Stimulated activated CD8-positive, alpha-beta memory T cell treated with anti-CD3 and anti-CD28 coated beads, Interleukin-4, amount 100 ng/mL, for 1 hour (primary cell): ENCODE measurements at places on chromosomes 3 and 15.

DNA sequence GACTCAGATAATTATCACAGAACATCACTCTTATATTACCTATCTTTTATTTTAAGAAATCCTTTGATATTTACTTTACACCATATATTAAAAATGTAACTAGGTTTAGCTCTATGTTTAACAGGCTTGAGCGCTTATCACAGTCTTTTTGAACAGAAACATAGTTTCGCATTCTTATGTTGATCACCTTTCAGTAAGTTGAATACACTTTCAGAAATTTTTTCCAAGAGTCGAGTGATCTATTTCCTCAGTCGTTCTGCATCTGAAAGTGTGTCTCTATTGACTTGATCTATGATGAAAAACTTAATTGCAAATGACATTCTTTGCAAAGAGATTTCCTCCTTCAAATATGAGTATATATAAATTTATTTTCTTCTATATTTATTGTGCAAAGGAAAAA lies 516.6 kb upstream of the KCNMB2 start:
- no peak for DNase-seq

GRCh38 chr3:105497386-105497785 lies 130.7 kb downstream of the ALCAM start:
- no peak for DNase-seq

DNA sequence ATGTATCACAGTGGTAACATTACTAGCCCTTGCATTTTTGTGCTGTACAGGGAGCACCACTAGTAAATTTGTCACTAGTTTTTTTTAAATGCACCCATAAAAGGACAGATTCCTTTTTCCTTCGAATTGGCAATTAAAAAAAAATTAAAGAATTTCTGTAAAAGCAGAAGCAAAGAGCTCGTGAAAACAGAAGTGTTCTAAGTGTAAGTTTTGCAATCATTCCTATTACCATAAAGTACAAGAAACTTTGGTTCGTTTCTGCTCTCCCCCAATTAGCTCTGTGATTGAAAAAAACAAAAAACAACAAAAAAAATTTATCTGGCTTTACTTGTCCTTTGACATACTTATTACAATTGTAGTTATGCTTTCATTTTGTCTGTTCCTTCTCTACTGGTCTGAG lies 5.3 kb downstream of the SERP1 start:
- no peak for DNase-seq

GRCh38 chr15:74843445-74843828 lies 481 bp upstream of the ULK3 start:
- DNase-seq: no peak

DNA sequence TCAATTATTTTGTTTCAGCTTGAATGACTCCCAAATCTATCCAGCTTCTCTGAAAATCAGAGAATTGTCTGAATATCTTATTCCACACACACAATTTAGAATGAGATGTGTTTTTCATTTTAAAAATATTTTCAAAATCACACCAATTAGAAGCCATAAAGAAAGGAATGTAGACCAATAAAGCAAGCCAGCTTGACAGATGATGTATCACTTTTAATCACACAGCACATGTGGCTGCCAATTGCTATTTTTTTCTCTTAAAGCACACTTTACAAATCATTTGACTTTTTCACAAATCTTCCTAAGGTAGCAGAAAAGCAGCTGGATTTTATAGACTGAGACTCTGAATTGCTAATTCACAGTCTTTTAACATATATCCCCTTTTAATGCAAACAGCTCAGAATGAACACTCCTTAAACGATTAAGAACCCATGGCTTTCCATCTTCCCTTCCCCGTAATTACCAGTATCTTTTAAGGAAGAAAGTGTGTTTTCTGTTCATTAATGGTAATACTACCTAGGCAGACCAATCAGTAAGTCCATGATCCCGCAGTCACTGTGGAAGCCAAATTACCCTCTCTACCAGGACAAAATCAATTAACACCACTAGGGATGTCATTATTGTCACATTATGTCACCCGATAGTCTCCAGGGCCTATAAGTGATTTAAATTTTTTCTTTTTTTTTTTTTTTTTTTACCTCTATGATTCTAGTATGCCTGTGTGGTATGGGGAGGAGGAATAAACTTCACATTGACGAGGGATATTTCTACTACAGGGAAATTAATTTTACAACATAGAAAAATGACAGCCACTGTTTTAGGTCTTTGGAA lies 250.0 kb upstream of the VEPH1 start:
- DNase-seq: no peak

GRCh38 chr3:95595416-95596075 lies 1218.8 kb upstream of the EPHA6 start:
- no peak for DNase-seq

GRCh38 chr3:58065700-58066167 lies 57.5 kb downstream of the FLNB start:
- no peak for DNase-seq

- no peak for DNase-seq
Measured at GRCh38 chr3:45499529-45499928, 95.0 kb upstream of the LIMD1 start.

DNA sequence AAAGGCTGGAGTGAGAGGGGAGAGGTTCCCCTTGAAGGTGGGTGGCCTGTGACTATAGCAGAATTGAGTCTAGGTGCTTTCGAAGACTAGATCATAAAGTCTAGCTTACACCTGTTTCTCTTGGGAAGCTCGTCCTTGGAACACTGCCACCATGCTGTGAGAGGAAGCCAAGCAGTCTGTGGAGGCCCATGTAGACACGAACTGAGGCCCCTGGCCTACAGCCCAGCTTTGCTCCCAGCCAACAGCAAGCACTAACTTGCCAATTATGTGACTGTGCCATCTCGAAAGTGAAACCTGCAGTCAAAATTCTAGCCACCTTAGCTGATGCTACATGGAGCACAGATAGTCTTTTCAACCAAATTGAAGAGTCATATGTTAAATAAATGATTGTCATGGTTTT lies 190.5 kb upstream of the NECTIN3 start:
- DNase-seq: no peak

GRCh38 chr3:197880491-197881269 lies 69.3 kb upstream of the RPL35A start:
- DNase-seq: no peak

- DNase-seq: no peak
Measured at GRCh38 chr3:120683671-120684301, 1.7 kb upstream of the HGD start.

- no peak for DNase-seq
Measured at GRCh38 chr3:193865339-193865738, 270.6 kb upstream of the HES1 start.

GRCh38 chr3:55189359-55189801 lies 261.5 kb upstream of the LRTM1 start:
- no peak for DNase-seq
